SJSA1 (cell line): ENCODE measurements at places on chromosomes 3 and 15. TPM values are rescaled to one million over a fixed set of nuclear protein-coding genes. Genes with fewer than 3 reads are reported as not detected.

GRCh38 chr15:36579792-36580431, 486 bp downstream of the CDIN1 start:
- DNase-seq: no peak

DNA sequence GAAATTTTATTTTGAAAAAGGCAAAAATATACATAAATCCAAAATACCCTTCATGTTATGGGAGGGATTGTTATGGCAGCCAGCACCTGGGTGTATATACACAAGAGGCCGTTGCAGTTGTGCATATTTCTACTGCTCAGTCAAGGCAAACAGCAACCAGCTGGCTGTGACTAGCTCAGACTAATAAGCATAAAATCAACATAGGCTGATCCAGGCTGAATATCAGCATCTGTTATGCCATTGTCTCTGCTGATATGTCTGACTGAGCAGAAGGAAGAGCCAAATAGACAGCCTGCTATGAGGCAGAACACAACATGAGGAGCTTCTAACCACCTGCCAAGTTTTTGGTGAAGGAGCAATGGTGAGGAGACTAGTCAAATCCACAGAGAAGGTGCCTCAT, 457.5 kb upstream of the ALCAM start:
- DNase-seq: no peak

The CTXND1 gene
- total RNA-seq: not detected in 2 replicates

The ACAD9 gene
- 29.2 and 29.3 TPM in 2 replicates for total RNA-seq
